Activated T-cell treated with anti-CD3 and anti-CD28 coated beads for 48 hours (primary cell): ENCODE measurements at places on chromosomes 7 and 10.
A peak's percentile ranks its signal among the peaks of the same experiment; 100 is the strongest.

GRCh38 chr10:35640474-35640873, 1.6 kb downstream of the FZD8 start:
- DNase-seq, result peak; percentile 45

- DNase-seq, result no peak
Measured at GRCh38 chr7:17171427-17171826, 127.0 kb upstream of the AHR start.

DNA sequence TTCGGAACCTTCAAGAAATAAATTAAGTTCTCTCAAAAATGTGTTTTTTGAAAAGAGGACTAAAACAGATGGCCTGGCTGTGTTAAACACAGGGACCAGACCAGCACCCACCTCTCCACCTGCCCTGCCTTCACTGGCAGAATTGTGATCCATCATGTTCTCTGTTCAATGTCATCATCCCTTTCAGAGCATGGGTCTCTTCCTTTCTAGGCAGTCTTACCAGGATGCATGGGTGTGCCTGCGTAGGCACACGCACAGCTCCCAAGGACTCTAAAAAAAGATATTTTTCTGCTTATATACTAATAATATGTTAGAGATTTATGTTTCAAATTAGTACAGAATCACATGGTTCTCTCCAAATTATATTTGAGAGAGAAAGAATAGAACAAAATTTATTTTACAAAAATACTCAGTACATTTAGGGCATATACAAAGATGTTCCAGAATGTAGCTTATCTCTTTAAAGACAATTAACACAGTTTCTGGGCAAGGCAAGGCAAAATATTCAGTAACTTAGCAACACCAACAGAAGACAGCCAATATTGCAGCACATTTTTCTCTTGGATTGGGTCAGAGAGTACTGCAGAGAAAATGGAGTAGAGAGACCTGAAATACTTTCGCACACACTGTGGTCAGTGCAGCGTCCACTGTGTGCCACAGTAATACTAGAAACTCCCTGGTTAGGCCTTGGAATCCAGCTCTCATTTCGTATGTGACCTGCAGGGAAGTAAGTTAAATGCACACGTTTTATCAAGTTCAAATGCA, 52.8 kb downstream of the EGFR start:
- DNase-seq, result no peak

GRCh38 chr7:54697659-54698186, 61.3 kb downstream of the SEC61G start:
- no peak for DNase-seq

GRCh38 chr10:130933008-130933390, 378.5 kb downstream of the TCERG1L start:
- DNase-seq, result no peak

DNA sequence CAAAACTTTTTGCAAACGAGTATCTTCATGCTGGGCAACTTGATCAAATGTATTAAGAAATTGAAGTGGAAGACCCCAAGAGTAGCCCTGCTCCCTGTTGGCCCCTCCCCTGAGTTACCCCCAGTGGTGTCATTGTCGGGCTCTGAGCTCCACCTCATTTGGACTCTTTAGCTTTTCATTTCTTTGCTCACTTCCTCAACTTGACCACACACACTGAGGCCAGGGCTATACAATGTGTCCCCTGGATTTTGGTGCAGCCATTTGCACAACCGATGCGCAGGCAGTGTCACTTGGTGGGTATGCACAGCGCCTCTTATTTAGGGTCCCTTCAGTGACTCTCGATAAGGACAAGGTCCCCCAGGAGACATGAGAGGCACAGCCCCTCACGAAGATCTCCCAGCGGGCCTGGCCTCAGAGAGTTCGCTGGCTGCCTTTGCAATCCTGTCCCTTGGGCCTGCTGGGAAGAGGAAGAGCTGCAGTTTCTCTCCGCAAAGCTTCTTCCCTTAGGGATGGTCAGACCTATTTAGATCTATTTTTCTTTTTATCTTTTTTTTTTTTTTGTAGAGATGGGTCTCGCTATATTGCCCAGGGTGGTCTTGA, 2.5 kb upstream of the MUC3A start:
- no peak for DNase-seq

GRCh38 chr7:11327633-11328032, 354.0 kb downstream of the PHF14 start:
- DNase-seq, result no peak
